Ovary (tissue), 10 donors: ENCODE measurements at places on chromosomes 11 and 22.

- DNase-seq = no peak
Measured at GRCh38 chr22:33544707-33545106, 375.6 kb downstream of the LARGE1 start.

GRCh38 chr22:41996826-41997225, 1.8 kb upstream of the WBP2NL start:
- no peak for DNase-seq

DNA sequence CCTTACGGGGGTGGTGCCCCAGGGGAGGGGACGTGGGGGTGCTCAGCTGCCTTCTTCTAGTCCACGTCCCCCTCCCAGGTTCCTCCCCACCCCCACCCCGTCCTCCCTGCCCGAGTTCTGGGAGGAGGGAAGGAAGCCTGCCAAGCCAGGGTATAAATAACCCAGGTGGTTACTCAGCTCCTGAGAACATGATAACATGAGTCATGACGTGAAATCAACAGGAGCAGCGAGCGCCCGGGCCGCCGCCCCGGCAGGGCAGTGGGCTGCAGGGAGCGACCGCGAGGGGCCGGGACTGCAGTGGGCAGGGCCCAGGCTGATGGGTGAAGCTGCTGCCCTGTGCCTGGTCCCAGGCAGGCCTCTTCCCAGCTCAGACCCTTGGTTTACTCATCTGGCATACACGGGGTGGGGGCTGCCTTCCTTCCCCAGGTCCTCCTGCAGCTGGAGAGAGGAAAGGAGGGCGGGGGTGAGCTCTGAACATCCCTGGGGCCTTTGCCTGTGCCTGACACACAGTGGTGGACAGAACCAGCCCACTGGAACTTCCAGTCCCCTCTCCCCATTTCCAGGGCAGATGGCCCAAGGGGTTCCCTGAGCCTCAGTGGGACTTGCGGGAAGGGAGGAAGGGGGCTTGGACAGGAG, 8.8 kb upstream of the PDGFB start:
- DNase-seq = peak; percentile 73

- no peak for DNase-seq
Measured at GRCh38 chr11:99065121-99065520, 44.4 kb downstream of the CNTN5 start.

DNA sequence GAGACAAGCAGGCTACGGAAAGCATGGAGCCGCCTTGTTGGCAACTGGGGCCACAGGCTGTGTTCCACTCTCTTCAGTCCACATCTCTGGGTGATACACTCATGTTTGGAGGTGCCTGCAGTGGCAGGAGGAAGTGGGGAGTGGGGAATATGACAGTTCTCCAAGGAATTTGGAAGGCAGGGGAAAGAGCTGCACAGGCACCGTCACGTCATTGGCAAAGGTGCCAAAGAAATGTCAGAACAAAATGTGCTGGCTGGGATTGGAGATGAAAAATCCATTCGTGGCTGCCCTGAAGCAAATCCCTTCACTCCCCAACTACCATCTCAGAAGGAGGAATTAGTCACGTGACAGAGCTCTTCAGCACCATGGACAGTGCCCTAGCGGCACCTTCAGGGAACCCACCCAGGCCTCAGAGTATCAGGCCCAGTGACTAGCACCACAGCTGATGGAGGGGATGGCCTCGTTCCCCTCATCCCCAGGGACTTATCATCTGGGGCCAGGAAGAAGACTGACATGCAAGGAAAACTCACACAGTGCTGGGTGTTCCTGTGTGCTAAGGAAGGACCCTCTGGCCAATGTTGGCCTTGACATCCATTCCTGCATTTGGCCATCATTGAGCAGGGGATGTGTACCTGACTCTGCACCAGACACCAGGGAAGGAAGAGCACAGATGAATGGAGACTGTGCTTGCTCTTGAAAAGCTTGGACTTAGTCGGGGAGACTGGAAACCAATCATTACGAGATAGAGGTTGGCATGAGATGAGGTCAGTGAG, 48.5 kb upstream of the PRDM11 start:
- peak; percentile 55 for DNase-seq

DNA sequence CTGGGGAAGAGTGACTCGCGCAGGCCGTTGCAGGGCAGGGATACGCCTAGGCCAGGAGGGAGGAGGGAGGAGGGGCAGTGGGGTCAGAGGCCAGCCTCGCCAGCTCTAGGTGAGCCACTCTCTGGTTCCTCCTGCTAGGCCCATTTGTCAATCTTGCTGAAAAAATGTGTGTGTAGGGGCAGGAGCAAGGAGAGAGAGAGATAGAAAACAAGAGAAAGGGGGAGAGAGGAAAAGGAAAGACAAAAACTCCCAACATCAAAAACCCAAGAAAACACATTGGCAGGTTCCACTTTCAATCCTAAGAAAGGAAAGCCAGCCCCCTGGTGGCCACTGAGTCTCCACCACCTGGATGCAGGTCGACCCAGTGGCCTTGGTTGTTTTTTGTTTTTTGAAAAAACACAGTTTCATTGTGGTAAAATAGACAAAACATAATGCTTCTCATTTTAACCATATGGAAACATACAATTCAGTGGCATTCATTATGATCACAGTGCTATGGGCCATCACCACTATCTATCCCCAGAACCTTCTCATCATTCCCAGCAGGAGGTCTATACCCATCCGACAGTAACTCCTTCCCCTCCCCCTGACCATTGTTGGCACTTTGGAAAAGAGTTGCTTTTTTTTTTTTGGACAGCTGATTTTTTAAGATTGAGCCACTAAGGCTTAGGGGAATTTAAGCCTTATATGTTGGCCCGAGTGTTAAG, 10.9 kb downstream of the OMP start:
- DNase-seq = no peak
